Left kidney (tissue), 8 donors: ENCODE measurements at places on chromosomes 3 and 15.

DNA sequence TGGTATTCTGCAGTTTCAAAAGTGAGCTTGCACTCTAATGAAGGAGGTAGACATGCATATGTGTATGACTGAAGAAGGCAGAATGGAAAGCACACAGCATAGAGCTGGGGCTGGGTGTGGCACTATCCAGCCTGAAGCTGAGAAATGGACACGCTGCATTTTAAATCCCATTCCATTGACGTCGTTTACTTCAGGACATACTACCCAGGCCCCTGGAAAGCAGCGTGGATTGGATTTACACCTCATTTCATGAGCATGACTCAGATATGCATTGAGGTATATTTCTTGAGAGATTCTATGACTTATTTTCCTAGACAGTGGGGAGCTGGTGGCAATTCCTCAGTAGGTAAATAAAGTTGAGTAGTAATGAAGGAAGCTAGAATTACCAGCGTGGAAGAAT, 101.4 kb downstream of the ABI3BP start:
- no peak for DNase-seq

DNA sequence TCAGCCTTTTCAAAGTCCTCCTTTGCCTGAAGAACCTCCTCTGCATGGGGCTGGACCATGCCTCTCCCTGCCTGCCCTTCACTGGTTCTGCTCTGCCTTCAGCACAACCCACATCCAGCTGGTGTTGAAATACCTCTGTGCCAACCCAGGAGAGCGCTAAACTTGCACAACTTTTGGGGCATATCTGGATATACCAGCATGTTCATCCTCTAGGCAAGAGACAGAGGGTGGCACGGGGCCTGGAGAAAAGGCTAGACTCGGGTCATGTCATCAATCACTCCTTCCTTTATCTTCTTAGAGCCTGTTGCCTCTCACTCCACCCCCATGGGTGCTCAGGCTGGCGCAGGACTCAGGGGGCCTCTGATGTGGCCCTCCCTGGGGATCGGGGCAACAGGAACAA, 4.8 kb downstream of the SEMA4B start:
- DNase-seq = no peak

- DNase-seq = no peak
Measured at GRCh38 chr15:45747426-45747825, 112.6 kb downstream of the SQOR start.

GRCh38 chr3:11650391-11650790, 6.7 kb upstream of the VGLL4 start:
- DNase-seq = no peak

DNA sequence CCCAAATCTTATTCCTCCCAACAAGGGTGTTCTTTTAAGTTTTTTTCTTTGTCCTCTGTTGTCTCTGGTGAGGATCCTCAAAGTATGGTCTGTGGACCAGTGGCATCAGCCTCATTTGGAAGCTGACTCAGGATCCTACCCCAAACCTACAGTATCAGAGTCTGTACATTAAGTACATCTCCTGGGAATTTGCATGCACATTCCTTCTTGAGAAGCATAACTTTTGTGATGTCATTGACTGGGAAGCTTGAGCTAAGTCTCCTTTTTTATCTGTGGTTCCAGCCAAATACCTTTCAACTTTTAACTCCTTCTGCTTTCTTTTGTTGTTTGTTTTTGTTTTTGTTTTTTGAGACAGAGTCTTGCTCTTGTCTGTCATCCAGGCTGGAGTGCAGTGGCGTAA, 40.5 kb downstream of the ARMC8 start:
- no peak for DNase-seq

DNA sequence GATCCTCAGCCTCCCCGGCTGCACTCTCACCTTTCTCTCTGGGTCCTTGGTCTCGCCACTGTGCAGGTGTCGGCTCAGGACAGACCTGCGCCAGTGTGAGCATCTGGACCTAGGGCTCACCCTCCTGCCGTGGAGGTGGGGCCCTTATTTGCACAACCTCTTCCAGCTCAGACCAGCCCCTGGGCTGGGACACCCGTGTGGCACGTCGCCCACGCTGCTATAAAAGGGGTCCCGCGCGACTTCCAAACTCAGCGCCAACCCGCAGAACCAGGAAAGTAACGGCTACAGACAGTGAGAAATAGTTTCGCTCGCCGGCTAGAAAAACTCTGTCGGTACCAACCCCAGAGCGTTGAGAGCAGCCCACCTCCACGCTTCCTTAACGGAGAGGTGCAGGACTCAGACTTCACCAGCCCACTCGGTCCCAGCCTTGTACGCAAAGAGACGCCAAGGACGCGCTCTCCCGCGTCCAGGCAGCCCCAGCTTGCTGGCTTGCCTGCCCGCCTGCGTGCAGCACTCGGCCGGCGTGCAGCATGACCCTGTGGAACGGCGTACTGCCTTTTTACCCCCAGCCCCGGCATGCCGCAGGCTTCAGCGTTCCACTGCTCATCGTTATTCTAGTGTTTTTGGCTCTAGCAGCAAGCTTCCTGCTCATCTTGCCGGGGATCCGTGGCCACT, at the start of the genes DUOX2 and DUOXA2:
Gene DUOX2 (minus strand): TSS at position 97 of the 675 bp plus-strand sequence. CDS start 761 bp downstream, outside the sequence.
Gene DUOXA2 (plus strand): TSS at position 251 of the 675 bp plus-strand sequence. CDS start 280 bp downstream, at position 531.
- no peak for DNase-seq
